NCI-H748 treated with DMSO at 0.1 percent for 48 hours (cell line): ENCODE measurements at places on chromosomes 2 and 18.

GRCh38 chr2:158667586-158667985 is 127.5 kb upstream of the DAPL1 start:
- no peak for DNase-seq

- DNase-seq = no peak
Measured at GRCh38 chr2:157172239-157172638, 85.3 kb upstream of the GALNT5 start.

DNA sequence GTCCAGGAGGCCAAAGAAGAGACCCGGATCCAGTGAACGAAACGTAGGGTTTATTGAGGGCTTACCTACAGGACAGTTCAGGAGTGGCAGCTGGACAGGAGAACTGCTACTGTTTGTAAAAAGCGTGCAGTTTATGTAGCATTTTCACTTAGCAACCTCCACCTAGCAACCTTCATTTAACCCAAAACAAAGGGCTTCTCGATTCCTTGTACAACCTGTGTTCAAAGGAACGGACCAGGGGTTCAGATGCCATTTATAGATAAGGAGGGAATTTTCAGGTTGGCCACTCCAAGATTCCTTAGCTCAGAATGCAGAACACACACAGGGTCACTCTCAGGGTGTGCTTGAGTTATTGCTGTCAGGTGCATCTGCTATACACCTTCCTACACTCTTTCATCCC is 65.1 kb upstream of the YWHAQ start:
- no peak for DNase-seq

- DNase-seq = no peak
Measured at GRCh38 chr2:155842103-155842502, 490.4 kb downstream of the NR4A2 start.

GRCh38 chr18:66647671-66648070 is 43.8 kb upstream of the CDH19 start:
- no peak for DNase-seq

DNA sequence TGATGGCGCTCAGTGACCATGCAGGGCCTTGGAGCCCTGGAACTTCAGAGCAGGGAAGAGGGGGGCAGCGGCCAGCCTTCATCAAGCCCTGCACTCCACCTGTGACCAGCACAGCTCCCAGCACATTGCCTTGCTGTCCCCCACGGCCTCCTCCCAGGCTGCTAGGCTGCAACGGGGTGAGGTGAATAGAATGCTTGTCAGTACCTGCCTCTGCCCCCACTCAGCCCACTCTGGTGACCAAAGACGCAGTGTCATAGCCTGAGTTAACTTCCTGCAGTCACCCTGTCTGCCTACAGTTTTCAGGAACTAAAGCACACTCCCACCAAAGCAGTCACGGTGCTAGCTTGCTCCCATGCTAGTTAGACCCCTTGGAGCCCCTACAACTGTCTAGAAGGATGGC is 72.1 kb downstream of the STPG4 start:
- no peak for DNase-seq

DNA sequence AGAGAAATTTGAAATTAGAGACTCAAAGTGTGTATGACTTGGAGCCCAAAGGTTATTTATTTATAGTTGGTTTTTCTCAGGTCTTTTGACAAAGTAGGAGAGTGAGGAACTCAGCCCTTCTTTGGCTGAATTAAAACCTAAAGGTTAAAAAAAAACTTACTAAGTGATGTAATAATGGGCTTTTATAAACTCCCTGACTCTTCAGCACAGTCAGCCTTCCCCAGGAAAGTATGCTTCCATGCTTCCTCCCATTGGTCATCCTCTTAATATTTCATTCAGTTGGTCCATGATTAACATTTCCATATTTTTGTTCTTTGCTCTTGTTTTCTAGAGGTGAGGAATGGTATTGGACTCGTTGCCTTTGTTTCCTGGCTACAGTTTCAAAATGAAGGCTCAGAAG is 7.2 kb downstream of the ARPC2 start:
- no peak for DNase-seq

- no peak for DNase-seq
Measured at GRCh38 chr2:133418021-133418420, 150.2 kb downstream of the NCKAP5 start.

DNA sequence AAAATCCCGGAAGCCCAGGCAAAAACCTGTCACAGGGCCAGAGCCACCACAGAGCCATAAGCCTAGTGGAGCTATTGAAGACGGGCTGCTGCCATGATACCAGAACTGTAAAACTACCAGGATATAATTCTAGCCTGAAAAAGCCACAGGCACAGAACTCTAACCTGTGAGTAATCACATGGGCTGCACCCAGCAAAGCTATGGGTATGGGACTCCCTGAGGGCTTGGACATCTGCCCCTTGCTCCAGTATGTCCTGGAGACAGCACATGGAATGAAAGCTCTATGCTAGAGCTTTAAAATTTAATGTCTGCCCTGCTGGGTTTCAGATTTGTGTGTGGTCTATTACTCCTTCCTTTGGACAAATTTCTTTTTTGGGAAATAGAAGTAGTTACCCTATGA is 2183.6 kb upstream of the CELF4 start:
- no peak for DNase-seq

DNA sequence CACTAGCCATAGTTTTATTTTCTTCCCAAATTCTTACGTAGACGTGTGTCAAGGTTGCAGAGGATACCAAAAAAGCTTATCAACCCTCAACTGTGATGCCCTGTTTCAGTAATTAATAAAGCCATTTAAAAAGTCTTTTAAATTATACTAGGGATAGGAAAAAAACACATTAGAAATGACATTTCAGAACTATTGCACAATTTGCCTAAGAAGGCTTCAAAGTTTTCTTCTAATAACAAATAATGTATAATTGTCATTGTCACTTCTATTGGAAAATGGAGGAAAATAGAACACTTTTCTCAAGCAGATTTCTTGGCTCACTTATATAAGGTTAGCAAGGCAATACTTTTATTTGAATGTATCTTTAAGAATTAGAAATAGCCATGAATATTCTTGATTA is 253.8 kb downstream of the ARHGAP15 start:
- no peak for DNase-seq

DNA sequence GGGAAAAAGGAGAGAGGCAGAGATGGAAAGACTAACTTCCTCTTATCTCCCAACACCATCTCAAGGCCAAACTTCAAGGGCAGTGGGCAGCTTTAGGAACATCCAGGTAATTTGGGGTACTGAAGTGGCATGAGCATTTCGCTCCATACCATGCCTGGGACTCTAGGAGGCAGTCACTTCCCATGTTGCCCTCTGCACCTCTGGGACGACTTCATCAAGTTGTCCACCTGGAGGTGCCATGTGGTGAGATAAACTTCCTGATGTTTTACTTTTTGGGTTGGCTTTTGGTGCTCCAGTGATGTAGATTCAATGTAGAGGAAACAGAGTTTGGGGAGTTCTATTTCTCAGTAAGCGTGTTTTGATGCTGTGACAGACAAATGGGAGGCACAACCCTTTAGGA is 56.3 kb upstream of the UPP2 start:
- DNase-seq = no peak

DNA sequence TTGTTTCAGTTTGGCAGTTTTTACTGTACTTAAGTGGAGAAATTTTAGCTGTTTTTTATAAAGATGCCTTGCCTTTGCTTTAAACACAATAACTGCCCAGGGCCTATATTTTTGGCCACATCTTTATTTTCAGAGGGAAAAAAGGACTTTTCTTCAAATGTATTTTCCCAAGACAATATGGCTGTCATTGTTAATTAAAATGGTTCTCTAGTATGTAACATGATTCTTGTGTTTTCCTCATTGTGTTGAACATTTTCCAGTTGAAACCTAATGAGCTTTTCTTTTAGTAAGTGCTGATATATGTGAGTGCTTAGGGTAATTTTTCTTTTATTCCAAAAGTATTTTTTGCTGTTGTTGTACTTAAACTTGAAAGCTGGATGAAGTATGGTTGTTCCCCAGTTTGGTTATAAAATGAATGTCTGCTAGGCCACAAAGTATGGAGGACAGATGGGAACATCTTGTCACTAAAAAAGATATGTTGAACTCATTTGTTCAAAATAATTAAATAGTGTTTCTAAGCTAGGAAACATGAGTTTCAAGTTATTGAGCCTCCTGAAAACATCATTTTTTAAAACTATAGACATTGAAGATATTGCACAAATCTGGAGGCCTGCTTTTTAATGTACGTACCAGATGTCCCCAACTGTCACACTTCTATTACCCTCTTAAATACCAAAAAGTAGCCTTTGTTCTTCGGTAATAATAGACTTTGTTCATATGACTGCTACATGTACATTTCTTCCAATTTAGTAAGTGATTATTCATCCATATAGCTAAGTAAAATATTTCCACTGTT is 147.5 kb upstream of the DAPL1 start:
- DNase-seq = no peak
